ENCODE measurements at places on chromosomes 2 and 18.
A peak's percentile ranks its signal among the peaks of the same experiment; 100 is the strongest.

- no peak for DNase-seq
Measured at GRCh38 chr2:16170675-16171424, 230.5 kb downstream of the MYCN start.

- DNase-seq: no peak
Measured at GRCh38 chr2:54770211-54770610, 46.7 kb downstream of the EML6 start.

- DNase-seq: no peak
Measured at GRCh38 chr2:5507367-5507766, 184.8 kb upstream of the SOX11 start.

DNA sequence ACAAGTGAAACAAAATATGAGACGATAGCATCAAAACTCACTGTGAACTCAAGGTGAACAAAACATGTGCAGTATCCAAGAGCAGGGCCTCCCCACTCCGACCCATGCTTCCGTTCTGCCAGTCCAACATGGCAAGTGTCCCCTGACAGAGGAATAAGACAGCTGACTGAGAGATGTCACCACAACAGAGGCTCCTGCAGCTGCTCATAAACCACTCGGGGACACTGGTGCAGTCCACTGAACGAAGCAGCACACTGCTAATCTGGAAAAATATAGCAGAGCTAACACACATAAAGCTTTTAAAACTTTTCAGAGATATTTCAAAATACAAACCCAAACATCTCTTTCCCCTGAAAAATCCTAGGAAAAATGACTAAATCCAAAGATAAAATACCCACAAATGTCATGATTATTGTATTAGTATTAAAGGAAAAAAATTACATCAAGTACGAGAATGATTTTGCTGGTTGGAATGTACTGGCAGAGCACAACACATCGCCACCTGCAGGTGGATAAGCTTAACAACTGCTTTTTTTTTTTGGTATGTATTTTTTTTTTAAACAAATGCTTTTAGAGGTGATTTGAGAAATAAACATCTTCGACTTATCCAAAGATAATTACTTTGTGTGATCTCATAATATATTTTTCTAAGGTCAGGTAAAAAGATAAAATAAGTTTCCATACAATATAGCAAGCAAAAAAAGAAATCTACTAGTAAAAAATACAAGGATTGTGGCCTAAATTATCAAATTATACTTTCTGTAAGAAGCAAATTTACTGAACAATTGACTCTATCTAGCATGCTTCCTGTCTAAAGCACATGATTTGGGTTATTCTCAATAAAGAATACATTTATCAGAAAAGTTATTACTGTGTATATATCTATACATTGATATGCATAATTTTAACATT lies 18.6 kb downstream of the THADA start:
- DNase-seq: peak; percentile 32

DNA sequence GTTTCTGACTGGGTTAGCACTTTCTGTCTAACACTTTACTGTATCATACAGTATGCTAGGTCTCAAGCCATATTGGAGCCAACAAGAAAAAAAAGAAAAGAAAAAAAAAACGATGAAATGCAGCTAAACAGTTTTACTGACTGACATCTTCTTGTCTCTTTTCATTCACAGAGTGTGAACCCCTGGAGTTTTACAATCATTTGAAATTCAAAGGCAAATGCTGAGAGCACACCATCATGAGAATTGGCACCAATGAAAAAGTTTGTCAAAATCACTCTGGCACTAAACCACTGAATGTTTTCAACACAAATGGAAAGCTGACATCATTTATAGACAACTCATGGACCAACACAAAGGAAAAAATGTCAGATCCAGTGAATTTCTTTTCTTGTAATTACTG lies 513.3 kb downstream of the LRRTM4 start:
- DNase-seq: no peak

- DNase-seq: peak; percentile 34
Measured at GRCh38 chr2:70046534-70046933, 40.7 kb upstream of the PCBP1 start.

DNA sequence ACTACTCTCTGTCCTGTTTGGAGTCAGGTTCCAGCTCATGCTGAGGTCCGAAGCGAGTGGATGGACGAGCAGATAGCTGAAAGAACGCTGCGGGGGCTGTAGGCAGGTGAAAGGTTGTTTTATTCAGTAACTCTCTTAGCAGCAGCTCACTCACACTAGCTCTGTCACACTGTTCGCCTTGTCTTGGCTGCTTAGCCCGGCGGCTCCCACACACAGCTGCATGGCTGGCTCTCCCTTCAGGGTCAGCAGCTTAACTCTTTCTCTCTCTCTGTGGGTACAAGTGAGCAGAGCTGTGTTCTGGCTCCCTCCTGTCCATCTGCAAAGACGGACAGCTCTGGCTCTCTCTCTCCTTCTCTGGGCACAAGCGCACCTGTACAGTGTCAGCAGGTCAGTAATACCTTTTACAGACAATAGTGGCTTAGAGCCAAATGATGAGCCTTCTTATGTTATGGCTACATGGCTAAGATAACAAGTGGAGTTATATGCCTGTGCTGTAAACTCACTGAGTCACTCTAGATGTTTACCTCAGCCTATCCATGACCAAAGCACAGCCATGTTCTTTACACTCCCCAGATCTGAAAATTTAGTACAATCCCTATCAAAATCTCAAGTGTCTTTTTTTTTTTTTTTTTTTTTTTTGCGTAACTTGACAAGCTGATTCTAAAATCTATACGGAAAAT lies 149.3 kb downstream of the GALNT1 start:
- no peak for DNase-seq

DNA sequence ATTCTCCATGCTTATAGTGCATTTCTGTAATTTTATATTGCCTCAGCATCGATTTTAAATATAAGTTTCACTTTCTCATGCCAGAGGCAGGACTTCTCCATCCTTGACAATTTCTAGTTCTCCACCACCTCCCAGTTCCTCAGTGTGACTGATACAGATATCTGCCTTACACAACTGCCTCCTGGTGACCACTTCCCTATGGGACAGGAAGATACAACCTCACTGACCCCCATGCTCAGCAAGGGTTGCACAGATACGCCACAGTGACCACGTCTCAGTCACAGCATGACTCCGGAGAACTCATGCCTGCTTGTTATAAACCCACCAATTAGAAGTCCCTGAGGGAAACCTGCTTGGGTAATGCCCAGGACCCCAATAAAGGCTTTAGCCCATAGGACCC lies 284.0 kb upstream of the MC4R start:
- DNase-seq: no peak

DNA sequence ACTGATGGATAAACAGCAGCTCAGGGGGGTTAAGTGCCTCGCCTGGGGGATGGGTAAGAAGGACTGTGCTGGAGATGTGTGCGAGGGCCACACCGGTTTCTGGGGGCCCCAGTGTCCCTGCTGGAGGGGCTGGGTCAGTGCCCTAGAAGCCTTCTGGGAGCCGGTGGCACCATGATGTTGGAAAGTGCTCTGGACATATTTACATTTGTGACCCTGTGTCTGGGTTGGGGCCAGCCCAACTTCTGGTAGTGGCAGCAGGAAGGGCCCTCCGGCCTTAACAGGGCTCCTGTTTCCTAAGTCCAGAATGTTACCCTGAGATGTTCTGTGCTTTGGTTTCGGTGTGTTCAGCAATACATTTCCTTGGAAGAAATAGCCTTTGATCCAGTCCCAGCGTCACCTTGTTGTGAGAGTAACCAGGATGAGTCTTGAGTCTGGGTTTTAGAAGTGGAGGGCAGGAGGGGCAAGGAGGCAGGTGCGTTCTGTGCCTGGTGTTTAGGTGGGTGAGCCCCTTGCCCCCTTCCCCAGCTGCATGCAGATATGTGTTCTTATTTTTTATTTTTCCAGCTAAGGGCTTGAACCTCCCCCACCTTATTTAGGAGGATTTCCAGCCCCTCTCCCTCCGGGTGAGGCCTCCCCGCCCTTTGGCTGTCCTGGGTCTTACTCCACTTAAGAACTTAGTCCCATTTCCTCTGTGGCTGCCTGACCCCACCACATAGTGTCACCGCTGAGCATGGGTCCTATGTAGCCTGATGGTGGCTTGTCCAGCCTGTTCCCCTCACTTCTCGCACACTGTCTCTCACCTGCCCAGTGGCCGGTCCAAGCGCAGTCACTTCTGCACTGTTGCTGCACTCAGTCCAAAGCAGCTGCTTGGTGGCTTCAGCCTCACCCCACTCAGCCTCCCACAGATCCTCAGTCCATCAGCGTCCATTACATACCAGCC lies 132.7 kb upstream of the HS6ST1 start:
- DNase-seq: no peak

- no peak for DNase-seq
Measured at GRCh38 chr18:21141668-21142422, 30.2 kb upstream of the ROCK1 start.

DNA sequence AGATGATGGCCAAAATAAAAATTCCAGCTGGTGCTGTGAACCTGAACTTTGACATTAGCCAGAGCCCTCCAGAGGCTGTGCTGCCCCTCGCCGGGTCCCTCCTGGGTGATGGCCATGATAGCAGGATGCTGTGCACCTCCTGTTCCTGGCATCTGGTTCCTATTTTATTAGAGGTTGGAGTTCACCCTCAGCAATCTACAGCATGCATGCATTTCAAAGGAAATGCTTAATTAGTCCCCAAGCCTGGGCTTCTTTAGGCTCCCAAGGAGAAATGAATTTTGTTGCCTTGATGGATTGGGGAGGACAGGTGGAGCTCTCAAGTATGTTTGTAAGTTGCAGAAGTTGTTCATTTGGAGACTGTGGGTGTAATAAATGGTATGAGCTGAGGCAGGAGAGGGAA lies 166.9 kb downstream of the GLI2 start:
- DNase-seq: no peak

GRCh38 chr2:10478298-10478625 lies 30.1 kb upstream of the ODC1 start:
- DNase-seq: no peak

DNA sequence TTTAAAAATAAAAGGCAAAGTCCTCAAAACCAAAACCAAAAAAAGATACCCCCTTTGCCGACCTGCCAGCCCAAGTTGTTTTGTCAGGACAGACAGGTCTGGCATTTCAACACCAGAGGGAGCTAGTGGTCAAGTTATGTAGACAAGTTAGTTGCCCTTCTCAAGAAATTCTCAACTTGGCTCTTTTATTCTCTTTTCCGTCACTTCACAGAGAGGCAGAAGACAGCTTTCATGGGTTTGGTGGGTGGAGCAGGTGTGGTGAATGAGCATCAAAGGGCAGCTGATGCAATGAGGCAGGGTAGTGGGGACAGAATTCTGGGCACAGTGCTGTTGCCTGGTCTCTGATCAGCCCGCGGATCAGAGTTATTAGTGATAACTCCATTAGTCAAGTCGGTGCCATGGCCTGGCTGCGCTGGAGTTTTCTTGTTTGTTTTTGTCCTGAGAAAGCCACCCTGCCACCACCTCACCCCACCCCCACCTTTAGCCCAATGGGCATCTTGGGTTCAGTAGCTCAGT lies 303.7 kb upstream of the EPAS1 start:
- DNase-seq: peak; percentile 48

GRCh38 chr2:199488772-199489400 lies 31.1 kb upstream of the SATB2 start:
- DNase-seq: no peak

DNA sequence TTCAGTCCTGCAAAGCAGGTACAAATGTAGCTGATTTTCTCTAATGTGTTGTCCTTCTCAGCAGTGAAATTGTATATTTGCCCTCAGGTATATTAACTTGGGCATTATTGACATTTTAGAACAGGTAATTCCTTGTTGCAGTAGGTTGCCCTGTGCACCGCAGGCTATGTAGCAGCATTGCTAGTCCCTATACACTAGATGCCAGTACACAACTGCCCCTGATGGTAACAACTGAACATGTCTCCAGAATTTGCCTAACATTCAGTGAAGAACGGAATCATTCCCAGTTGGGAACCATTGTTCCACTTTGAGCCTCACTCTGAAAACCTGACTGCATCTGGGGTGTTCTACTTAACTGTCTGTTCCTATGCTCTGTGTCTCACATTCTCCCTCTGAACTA lies 23.1 kb upstream of the TFPI start:
- no peak for DNase-seq

DNA sequence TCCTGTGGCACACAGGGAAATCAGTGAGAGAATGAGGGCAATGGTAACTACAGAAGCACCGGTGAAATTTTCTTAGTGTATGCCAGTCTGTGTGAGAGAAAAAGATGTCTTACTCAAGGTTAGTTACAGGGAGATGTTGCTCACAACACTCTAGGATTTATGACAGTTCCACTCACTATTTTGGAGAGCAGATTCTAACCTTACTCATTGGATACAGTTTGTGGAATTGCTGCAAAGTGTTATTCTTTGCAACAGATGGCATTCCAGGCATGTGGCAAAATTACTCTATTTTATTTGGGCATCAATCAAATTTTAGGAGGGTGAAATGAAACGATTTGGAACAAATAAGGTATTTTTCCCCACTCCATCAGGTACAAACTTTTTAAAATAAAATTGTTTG lies 449.1 kb downstream of the PIK3C3 start:
- DNase-seq: no peak

DNA sequence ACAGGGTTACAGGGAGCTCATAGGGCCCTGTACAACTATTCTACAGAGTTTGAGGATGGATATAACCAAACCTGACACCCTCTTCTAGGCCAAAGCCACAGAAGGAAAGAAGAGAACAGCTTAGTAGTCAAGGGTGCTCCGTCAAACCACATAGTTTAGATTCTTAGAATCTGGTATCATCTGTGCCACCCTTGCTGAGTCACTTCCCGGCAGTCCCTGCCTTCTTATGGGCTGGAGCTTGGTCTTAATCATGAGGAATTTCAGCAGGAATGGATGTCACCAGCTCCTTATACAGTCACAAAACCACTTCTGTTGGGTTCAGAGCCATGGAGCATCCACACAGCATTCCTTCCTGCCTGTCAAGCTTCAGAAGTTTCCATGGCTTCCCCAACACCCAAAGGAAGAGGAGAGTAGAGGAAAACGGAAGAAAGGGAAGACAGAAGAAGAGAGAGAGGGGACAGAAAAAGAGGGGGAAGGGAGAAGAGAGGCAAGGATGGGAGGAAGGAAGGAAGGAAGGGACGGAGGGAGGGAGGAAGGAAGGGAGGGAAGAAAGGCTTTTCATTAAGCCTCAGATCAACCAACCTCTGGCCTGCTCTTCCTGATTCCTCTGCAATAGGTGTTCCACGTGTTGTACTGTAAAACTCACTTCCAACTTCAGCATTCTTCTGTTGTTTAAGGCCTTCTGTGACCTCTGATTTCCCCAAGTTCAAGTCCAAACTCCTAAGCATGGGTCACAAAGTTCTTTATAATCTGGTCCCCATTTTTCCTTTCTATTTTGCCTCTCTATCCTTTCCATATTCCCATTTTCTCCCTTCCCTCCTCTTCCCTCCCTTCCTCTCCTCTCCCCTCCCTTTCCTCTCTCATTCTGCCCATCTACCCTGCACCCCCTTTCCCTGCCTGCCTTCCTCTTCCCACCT lies 246.1 kb upstream of the TNP1 start:
- DNase-seq: no peak

- no peak for DNase-seq
Measured at GRCh38 chr18:58909521-58909920, 44.8 kb downstream of the ZNF532 start.

All from CD4-positive, alpha-beta T cell treated with Interleukin-1 beta for 1 hour (primary cell).